CD4-positive, alpha-beta T cell treated with Interleukin-15 for 1 hour (primary cell): ENCODE measurements at places on chromosomes 12 and 14.

DNA sequence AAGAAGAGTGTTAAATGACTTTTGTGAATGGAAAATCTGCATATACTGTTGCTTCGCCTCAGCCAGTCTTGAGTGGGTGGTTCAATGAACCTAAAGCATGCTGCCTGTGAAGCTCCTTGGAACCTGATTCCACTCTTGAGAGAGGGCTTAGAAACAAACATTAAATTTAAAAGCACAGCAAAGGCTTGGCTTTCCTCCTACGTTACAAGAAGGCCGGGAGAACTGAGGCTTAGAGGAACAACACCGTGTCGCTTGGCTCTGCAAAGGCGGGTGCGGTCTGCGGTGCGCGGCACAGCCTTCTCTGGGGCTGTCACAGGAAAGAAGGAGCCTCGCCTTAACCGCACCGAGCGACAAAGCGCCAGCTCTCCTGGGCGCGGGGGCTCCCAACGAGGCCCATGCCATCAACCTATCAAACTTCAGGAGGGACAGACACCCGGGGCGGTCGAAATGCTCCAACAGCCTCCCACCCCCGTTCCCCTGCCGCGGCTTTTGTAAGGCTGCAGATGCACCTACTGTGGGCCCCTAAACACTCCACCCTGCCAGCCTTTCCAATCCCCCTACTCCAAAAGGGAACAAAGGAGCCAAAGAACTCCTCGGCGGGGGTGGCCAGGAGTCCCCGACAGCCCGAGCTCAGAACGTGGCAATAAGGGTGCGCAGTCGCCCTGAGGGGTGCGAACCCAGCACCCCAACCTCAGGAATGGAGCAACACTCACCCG lies 729 bp downstream of the OSBPL8 start:
- peak; percentile 80 for DNase-seq

GRCh38 chr12:5718073-5718472 lies 227.0 kb downstream of the ANO2 start:
- no peak for DNase-seq

GRCh38 chr12:121803861-121804416 lies at the start of gene SETD1B:
Gene SETD1B, plus strand, starts transcription at chr12:121804009. Its CDS starts 729 bp downstream, at chr12:121804738.
- peak; percentile 72 for DNase-seq

GRCh38 chr14:63981569-63981968 lies 128.8 kb downstream of the SYNE2 start:
- DNase-seq, result no peak

DNA sequence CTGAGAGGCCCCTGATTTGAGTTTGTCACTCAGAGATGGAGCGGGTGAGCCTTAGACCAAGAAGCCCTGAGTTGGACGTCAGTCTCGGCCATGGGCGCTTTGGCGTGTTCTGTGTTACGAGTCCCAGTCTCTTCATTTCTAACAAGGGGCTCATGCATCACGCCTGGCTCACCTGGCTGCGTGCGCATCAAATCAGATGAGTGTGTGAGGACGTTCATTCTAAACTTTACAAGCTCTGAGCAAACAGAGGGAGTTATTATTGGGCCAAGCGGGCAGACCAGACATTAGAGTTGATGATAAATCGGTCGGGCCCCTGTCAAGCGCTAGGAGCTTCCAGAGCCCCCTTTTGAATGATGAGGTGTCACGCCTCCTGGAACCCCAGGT lies 117.2 kb downstream of the CALM1 start:
- no peak for DNase-seq

- no peak for DNase-seq
Measured at GRCh38 chr12:118189741-118190191, 53.8 kb downstream of the PEBP1 start.

DNA sequence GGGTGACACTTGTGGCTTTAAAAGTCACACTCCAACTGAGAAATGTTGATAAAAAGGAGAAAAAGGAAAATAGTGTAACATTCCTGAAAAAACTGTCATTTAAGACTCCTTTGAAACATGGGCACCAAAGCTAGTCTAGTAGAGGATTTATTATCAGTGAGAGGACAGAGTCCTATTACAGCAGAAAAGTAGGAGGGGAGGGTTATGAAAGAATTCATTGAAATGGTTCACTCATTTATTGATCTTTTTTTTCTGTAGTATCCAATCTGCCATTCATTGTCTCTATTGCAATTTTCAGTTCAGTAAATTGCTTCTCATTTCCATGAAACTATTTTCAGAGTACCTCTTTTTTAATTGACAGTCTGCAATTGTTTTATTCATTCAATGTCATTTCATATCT lies 25.4 kb downstream of the PPM1A start:
- no peak for DNase-seq

GRCh38 chr14:34465069-34465859 lies 3.2 kb upstream of the SPTSSA start:
- DNase-seq, result no peak

GRCh38 chr12:4584281-4584680 lies 22.3 kb downstream of the DYRK4 start:
- no peak for DNase-seq

DNA sequence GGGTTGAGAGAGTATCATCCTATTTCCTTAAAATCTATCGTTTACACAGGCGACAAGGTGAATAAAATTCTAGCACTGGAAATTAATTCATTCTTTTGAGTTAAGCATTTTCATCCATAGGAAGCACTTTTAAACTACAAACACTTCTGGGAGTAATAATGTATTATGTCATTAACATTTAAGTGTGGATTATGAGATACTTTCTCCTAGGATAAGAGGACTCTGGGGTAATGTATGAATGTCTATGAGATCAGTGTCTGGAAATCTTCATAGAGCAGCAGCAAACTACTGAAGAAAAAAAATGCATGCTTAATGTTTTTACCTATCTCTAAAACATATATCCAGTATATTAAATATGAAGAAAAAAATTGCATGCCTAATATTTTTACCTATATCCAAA lies 86.9 kb downstream of the EPS8 start:
- no peak for DNase-seq

GRCh38 chr14:79631276-79631675 lies 580.0 kb downstream of the DIO2 start:
- DNase-seq, result no peak

GRCh38 chr12:108709697-108710096 lies 21.6 kb downstream of the CORO1C start:
- no peak for DNase-seq

DNA sequence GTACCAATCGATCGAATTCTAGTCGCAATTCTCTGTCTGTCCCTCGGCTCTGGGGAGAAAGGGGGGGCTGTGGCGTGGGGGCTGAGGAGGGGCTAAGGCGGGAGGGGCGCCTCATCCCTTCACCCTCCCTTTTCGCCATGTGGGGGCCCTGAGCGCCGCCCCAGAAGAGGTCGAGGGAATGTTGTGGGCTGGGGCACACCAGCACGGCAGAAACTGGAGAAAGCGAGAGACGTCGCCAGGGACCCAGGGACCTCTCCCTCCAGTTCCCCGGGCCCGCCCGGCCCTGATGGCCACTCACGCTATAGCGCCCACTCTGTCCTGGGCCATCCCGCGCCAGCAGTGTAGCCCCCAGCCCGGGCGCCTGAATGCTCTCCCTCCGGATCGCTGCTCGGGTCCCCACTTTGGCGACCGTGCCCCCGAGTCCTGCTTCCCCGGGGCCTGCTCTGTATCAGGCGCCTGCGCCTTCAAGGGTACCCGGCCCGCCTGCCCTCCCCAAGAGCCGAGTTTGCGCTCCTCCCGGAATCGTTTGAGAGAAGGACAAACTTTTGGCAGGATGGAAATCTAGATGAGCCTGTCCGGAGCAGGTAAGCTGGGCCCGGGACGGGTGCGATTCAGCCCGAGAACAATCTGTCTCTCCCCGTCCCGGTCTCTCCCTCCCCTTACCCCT lies 62.6 kb downstream of the SMUG1 start:
- no peak for DNase-seq

GRCh38 chr14:90665321-90666000 lies 150.8 kb downstream of the TTC7B start:
- no peak for DNase-seq

- DNase-seq, result peak; percentile 21
Measured at GRCh38 chr14:78959674-78960264, 789.6 kb downstream of the NRXN3 start.

GRCh38 chr12:54374562-54375258 lies 9.8 kb downstream of the ZNF385A start:
- no peak for DNase-seq

GRCh38 chr12:38399711-38400206 lies 83.2 kb downstream of the ALG10B start:
- DNase-seq, result no peak

GRCh38 chr14:55255979-55256378 lies 15.2 kb upstream of the FBXO34 start:
- DNase-seq, result no peak

DNA sequence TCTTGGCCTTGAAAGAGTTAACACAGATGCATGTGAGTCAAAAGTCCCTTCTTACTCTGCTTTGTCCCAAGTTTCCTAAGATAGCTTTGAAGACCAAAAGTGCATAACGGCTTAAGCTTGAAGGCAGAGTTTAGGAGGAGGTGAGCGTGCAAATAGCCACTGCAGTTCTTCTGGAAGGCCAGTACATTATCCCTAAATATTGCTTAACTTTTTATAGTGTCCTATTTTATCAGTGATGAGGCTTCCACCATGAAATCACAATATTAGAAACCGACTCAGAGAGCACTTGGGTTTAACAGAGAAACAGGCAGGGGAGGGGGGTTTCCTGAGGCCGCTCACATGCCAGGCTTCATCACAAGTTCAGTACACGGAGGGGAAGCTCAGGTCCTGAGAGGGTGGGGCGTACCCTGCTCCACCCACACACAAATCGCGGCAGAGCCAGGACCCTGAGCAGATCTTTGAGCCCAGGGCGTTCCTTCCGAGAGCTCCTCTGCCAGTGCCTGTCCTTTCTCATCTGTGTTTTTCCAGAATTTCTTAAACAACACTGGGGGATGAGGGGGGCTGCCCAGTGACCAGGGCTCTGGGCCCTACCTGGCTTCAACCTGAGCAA lies 26.8 kb upstream of the BDKRB2 start:
- no peak for DNase-seq

DNA sequence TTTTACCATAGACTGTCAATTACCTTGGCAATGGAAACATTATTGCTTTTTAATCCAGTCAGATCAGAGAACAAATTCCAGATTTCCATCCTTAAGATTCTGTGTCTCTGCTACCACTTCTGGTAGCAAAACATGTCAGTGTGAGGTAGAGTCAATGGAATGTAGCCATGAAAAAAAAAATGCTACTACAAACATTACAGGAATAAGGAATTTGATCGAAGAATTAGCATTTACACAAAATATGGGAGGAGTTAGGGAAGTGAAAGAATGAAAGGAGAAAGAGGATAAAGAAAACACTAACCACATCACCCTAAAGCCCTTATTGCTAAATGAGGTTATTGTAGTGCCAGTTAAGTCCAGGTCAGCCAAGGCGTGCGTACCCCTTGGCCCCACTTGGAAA lies 9.2 kb downstream of the MED21 start:
- DNase-seq, result no peak

DNA sequence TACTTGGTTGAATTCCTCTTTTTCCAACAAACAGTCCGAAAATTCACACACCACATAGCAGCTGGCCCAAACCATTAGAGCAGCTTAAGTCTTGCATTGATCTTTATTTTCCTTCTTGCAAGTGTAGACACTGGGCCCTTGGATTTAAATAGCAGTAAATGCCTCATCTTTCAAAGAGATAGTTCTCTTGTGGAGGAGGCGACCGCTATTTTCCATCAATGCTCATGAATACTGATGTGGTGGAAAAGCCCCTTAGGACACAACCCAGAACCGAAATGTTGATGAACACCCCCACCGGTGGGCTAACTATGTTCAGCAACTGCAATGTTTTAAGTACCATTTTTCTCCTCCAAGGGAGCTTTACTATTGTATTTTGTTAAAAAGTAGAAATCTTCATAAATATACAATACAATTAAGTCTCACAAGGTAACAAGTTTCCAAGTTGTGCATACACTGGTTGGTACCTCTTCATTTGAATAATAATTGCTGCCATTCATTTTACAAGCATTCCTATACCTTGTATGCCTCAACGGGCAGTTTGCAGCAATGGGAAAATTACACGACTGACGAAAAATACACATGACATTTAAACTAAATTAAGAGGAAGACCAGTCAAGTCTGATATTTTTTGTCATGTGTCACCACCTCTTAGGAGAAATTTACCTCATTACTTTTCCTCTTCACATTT lies 18.0 kb downstream of the NIN start:
- no peak for DNase-seq

DNA sequence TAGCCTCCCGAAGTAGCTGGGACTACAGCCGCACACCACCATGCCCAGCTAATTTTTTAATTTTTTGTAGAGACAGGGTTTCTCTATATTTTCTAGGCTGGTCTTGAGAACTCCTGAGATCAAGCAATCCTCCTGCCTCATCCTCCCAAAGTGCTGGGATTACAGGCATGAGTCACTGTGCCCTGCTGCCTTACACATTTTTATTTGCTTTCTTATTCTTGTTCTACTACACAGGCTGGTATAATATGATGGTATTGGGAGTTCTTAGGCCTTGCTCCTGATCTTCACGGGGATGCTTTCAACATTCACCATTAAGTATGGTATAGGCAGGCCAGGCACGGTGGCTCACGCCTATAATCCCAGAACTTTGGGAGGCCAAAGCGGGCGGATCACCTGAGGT lies 21.2 kb downstream of the DGLUCY start:
- DNase-seq, result no peak

DNA sequence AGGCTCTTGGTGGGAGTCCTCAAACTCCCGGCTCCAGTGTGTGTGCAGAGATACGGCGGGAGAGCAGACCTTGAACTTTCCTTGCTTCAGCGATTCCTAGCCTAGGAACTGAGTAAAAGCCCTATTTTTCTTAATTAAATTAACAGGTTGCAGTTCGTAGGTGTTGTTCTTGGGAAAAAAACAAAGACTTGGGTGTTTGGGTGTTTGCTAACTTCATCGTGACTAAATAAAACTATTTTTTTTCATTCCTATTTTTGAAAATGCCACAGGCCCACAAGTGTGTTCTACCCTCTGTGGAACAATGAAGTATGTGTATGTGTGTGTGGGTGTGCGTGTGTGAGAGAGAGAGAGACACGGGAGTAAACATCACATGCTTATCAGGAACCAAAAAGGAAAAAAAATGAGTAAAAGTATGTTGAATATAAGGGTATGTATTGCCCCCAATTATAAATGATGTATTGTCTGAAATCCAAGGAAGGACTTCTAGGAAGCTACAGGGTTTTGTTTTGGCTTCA lies 651 bp downstream of the TMEM117 start:
- DNase-seq, result no peak

- DNase-seq, result no peak
Measured at GRCh38 chr14:99181241-99181640, 90.8 kb downstream of the BCL11B start.

- DNase-seq, result no peak
Measured at GRCh38 chr12:130791629-130792028, 47.4 kb downstream of the STX2 start.
